ENCODE measurements at places on chromosomes 3 and 15.

DNA sequence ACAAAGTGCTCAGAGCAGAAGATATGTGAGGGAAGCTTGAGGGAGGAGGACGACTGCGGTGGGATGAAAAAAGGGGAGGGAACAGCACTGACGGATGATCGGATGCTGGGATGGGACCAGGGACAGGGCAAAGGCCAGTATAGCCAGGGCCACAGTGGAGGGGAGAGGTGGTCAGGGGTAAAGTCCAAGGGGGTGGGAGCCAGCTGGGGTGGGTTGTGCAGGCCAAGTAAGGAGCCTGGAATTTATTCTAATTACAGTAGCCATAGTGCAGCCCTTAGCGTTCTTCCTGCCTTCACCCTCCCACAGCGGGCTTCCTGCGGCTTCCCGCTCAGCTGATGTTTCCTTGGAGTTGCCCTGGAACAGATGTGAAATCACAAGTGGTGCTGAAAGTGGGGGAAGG lies 7.6 kb upstream of the APEH start:
- DNase-seq: no peak

GRCh38 chr15:67882487-67883233 lies 42.8 kb upstream of the RNU6-1 start:
- DNase-seq: no peak

DNA sequence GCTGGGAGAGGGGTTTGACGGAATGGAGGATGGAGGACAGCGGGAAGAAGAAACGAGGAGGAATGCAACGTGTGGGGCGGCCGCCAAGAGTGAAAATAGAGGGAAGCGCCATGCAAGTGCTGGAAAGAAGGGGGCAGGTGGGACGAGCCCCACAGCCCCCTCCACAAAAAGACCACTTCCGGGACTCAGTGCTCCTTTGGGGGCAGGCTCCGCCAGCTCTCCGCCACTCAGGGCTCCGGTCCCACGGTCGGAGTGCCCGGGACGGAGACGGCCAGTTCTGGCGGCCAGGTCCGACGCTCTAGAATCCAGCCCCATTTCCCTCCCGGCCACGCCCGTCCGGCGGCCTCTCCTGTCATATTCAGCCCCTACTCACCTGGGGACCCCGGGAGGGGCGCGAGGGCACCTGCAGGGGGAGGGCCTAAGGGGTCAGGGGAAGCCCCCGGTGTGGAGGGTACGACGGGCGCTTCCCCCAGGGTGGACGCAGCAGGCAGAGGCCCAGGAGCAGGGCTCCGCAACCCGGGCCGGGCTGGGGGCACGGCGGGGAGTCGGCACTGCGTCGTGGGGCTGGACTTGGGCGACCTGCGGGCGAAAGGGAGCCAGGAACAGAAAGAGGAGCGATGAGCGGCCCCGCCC lies 25.5 kb upstream of the CSPG4 start:
- DNase-seq: no peak

- DNase-seq: no peak
These were observed 45.5 kb downstream of the CHCHD6 start for GRCh38 chr3:126749547-126749875.

DNA sequence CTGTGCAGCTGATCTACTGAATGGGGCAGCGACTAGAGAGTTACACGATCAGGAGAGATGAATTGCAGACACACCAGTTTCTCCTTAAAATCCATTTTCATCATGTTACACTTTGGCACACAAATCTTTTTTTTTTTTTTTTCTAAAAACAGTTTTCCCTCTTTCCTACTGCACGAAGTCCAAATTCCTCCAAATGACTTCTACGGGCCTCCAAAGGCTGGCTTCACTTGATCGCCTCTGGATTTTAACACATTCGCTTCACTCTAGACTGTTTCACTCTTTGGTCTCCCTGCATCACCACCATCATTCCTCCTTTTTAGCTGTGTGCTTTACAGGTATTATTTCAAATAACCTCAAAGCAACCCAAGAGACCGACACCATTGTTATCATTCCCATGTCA lies 268.6 kb downstream of the RORA start:
- DNase-seq: no peak

- no peak for DNase-seq
These were observed 1.3 kb downstream of the BNIP2 start for GRCh38 chr15:59687836-59688235.

DNA sequence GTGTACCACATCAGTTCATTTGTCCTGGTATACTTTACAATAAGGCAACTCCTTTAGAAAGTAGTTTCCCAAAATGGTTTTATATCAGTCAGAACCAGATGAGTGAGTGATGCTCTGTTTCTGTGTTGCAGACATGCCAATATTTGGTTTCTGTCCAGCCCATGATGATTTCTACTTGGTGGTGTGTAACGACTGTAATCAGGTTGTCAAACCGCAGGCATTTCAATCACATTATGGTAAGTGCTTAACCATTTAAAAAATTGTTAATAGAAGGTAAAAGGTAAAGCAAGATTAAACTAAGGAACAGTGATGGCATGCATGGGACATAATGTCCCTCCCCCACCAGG lies 40.0 kb upstream of the SCAANT1 start:
- no peak for DNase-seq

- no peak for DNase-seq
These were observed 148.0 kb downstream of the TP63 start for GRCh38 chr3:189779166-189779565.

- no peak for DNase-seq
These were observed 6.4 kb upstream of the GATM start for GRCh38 chr15:45384700-45385099.

DNA sequence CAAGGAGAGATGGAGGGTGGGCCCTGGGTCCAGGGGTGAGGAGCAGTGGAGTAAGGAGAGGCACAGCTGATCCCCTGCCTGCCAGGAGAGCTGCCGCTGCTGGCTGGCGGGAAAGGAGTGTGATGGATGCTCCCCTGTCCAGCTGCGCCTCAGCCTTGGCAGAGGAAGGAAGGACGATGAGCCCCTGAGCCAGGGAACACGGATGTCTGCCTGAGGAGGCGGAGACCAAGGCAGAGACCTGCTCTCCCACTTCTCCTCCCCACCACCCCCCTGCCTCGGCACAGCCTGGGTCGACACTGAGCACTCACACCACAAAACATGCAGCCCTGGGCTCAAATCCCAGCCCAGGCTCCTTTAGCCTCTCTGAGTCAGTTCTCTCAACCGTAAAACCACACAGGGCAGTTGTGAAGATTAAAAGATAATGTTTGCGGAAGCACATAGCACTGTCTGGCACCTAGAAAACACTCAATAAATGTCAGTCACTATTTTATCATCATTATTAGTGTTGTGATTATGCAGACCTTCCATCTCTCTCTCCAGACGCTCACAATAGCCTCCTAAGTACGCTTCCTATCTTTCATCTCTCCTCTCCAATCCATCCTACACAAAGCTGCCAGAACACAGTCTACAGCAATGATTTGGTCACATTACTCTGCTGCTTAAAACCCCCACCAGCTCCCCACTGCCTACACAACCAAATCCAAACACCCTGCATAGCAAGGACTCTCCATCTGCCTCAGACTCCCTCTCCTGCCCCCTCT lies 52.2 kb downstream of the SEMA5B start:
- no peak for DNase-seq

DNA sequence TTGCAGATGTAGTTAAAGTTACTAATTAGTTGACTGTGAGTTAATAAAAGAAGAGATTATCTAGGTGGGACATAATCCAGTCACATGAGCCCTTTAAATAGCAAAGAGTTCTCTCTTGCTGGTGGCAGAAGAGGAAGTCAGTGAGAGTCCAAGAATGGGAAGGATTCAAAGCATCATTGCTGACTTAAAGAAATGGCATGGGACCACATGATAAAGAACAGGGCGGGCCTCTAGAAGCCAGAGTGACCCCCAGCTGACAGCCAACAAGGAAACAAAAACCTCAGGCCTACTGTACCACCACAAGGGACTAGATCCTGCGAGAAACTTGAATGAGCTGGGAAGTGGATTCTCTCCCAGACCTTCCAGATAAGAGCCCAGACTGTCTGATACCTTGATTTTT lies 447.2 kb upstream of the CCDC54 start:
- DNase-seq: no peak

GRCh38 chr15:29844290-29844903 lies 22.1 kb upstream of the TJP1 start:
- no peak for DNase-seq

DNA sequence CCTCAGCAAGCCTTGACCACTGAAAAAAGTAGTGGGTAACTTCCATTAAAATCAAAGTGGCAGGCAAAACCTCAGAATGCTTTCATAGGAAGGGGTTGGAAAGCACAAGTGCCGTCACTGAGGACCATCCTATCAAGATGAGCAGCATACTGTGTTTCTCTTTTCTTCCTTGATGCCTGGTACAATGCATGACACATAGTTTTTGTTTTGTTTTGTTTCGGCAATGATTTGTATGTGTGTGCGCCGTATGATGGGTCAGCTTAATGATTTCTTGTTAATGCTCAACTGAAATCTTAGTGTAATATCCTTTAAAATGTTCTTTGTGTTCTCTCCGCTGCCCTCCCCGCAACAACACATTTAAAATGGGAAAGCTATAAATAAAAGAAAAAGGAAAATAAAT lies 476.4 kb upstream of the KCNMB2 start:
- no peak for DNase-seq

GRCh38 chr15:71773206-71773859 lies 37.0 kb upstream of the NR2E3 start:
- DNase-seq: no peak

DNA sequence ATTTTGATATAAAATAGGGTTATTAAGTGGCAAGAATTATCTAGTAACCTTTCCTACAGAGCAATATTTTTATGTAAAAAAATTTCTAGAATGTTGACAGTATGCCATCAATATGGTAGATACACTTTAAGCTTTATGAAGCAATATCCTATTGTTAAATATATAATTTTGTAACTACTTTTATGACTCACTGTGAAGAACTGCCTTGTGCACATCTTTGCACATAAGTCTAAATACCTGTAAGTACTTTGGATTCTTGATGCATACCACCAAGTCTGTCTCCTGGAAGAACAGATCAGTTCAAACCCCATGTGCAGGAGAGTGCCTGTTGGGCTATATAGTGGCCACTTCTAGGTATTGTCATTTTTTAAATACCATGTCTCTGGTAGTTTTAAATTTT lies 205.7 kb upstream of the EIF1B start:
- DNase-seq: no peak

- no peak for DNase-seq
These were observed 60.1 kb downstream of the ADAMTS9 start for GRCh38 chr3:64627471-64628321.

DNA sequence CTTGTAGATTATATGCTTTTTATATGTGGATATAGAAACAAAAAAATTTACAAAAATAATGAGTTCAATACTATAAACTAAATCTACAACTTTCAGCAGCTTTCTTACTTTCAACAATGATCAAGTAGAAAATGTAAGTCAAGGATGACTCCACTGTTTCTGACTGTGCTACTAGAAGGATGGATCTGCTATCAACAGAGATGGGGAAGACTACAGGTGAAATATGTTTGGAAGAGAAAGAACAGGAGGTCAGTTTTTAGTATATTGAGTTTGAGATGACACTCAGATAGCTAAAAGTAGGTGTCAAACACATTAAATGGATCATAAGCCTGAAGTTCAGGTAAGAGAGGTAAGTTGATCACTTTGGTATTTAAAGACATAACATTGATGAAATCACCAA lies 107.5 kb downstream of the TBC1D5 start:
- DNase-seq: no peak

- no peak for DNase-seq
These were observed 881.3 kb upstream of the CADM2 start for GRCh38 chr3:84077479-84077878.

- no peak for DNase-seq
These were observed 413.8 kb upstream of the CCDC54 start for GRCh38 chr3:106963442-106963841.

- no peak for DNase-seq
These were observed 372.3 kb upstream of the IL12A start for GRCh38 chr3:159616234-159616825.

DNA sequence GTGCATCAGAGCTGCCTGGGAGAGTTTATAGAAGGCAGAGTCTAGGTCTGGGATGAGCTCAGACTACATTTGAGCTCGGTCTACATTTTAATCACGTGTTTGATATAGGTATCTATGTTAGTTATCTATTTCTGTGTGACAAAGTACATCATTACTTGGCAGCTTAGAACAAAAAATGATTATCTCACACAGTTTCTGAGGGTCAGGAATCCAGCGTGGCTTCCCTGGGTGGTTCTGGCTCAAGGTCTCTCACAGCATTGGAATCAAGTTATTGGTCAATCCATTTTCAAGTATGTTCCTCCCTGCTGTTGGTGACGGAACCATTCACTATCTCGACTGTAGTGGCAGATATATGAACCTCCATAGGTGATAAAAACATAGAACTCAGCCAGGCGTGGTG lies 71.7 kb downstream of the ABHD5 start:
- DNase-seq: no peak

GRCh38 chr3:115245438-115245837 lies 98.3 kb upstream of the ZBTB20 start:
- no peak for DNase-seq

DNA sequence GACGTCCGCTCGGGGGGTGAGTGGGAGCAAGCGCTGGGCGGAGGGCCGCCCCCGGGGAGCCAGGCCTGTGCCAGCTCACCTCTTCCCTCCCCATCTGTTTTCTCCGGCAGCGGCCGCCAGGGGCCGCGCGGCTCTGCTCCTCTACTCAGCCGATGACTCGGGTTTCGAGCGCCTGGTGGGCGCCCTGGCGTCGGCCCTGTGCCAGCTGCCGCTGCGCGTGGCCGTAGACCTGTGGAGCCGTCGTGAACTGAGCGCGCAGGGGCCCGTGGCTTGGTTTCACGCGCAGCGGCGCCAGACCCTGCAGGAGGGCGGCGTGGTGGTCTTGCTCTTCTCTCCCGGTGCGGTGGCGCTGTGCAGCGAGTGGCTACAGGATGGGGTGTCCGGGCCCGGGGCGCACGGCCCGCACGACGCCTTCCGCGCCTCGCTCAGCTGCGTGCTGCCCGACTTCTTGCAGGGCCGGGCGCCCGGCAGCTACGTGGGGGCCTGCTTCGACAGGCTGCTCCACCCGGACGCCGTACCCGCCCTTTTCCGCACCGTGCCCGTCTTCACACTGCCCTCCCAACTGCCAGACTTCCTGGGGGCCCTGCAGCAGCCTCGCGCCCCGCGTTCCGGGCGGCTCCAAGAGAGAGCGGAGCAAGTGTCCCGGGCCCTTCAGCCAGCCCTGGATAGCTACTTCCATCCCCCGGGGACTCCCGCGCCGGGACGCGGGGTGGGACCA lies 632 bp upstream of the CRELD1 start:
- peak; percentile 81 for DNase-seq

DNA sequence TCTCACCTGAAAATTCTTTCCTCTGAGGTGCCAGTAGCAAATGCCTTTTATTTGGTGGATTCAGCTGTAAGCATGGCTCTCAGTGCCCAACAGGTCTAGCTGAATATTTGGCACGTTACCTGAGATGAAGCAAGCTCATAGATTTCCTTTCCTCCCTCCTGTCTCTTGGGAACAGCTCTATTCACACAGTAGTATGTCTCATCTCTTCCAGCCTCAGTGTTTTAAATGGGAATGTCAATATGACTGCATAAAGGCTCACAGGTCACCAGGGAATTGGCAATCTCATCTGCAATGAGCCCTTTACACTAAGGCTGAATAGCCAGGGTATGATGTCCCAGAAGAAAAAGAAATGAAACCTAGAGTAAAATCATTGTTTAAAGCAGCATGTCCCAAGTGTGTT lies 733.5 kb downstream of the NTRK3 start:
- DNase-seq: no peak
